NCI-H82 (cell line): ENCODE measurements at places on chromosomes 13 and 19.

- DNase-seq: no peak
These were observed 715.7 kb downstream of the DIAPH3 start for GRCh38 chr13:59447846-59448620.

- no peak for DNase-seq
These were observed 136.3 kb downstream of the KLF5 start for GRCh38 chr13:73195091-73195490.

DNA sequence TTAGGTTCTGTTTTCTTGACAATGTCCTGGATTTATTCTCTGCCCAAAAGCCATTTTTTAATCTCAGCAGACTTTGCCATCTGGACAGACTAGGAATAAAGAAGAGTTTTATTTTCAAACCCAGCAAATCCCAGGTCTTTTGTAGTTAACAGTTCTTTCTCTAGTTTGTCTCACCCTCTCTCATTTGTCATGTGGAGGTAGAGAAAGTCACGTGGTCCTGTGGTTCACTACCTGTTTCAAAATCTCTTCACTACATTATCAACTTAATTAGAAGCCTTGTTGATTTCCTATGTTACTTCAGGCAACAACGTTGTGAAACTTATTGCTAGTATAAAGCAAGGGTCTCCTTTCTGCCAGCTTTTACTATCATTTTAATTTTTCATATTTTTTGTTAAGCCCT is 1222.6 kb downstream of the EFNB2 start:
- no peak for DNase-seq

- DNase-seq: no peak
These were observed 447.4 kb downstream of the EFNB2 start for GRCh38 chr13:106088085-106088484.

GRCh38 chr13:24292481-24292880 is 16.9 kb upstream of the C1QTNF9 start:
- DNase-seq: no peak

GRCh38 chr13:30759748-30760147 is 24.4 kb downstream of the ALOX5AP start:
- DNase-seq: no peak

DNA sequence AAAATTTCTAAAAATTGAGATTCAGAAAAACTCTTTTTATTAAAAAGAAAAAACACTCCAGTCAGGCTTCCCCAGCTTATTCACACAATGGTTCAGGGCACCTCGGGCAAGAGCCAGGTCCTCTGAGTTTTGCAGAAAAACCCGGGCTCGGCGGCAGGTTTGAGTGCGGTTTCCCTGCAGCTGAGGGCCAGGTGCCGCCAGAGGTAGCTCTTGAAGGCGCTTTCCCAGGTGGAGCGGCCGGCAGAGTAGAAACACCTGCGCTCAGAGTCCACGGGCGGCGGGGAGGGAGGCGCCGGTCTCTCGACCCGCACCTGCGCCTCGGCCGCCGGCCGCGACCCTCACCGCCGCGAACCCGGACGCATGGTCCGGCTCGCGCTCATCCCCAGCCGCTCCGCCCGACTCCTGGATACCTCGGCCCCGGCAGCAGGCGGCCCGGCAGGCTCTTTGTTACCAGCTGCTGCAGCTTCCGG is 444 bp downstream of the PROSER1 start:
- DNase-seq: peak; percentile 82

DNA sequence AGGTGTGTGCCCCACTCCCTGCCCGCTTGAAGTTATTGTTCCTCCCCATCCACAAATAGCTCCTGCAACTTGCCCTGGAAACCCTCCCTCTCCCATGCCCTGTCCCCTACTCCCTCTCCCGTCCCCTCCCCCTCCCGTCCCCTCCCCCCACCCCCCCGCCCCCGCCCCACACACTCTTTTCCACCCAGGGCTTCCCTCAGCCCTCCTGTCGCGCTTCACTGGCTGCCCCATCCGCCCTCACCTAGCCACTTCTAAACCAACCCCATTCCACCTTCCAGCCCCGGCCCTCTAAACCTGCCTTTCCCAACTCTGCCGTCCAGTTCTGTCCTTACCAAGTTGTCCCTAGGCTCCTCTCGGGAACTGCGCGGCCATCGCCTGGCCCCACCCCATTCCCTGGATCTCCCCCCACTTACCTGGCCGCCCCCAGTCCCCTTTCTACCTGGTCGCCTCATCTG is 993 bp downstream of the RGL3 start:
- DNase-seq: no peak

DNA sequence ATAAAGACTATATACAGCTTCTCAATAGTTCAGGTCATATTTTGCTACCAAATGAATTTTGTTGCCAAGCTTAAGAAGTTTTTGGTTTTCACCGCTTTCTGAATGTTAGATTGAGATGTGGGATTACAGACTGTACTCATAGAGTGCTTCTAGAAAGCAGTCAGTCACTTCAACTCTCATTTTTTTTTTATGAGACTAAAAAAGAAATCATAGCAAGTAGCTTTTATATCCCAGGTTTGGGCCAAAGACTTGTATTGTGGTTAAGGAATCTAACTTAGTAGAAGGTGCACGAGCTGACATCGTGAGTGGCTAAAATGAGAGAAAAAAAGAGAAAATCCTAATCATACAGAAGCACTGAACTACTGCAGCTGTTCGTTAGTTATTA is 2.2 kb upstream of the USPL1 start:
- no peak for DNase-seq

- no peak for DNase-seq
These were observed 60.4 kb downstream of the WDFY2 start for GRCh38 chr13:51644654-51645053.

- DNase-seq: peak; percentile 85
These were observed 31.4 kb upstream of the MPHOSPH8 start for GRCh38 chr13:19601749-19602725.

DNA sequence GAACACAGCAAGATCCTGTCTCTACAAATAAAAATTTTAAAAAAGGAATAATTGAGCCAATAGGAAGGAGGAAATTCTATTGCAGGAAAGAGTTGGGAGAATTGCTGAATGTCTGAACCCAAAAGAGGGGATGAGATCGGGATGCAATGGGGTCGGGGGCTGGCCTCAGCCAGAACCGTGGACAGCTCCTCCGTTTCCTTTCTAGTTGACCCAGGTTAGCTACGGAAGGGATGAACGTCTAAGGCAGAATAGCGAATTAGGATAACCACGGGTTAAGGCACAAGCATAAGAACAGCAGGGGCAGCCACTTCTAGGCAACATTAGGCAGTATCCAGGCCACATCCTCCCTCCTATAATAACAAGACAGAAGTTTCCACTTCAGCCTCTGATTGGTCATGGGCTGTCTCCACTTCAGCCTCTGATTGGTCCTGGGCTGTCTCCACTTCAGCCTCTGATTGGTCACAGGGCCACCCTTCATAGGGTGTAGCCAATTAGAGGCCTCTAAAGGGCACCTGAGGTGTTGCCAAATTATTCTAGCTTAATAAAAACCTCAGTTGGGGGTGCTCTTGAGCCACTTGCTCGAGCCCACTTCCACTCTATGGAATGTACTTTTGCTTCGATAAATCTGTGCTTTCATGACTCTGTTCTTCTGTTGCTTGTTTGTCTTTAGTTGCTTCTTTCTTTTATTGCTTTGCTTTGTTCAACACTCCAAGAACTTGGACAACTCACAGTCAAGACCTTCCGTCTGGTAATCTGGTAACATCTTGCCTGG is 24.9 kb upstream of the TPM4 start:
- peak; percentile 68 for DNase-seq

DNA sequence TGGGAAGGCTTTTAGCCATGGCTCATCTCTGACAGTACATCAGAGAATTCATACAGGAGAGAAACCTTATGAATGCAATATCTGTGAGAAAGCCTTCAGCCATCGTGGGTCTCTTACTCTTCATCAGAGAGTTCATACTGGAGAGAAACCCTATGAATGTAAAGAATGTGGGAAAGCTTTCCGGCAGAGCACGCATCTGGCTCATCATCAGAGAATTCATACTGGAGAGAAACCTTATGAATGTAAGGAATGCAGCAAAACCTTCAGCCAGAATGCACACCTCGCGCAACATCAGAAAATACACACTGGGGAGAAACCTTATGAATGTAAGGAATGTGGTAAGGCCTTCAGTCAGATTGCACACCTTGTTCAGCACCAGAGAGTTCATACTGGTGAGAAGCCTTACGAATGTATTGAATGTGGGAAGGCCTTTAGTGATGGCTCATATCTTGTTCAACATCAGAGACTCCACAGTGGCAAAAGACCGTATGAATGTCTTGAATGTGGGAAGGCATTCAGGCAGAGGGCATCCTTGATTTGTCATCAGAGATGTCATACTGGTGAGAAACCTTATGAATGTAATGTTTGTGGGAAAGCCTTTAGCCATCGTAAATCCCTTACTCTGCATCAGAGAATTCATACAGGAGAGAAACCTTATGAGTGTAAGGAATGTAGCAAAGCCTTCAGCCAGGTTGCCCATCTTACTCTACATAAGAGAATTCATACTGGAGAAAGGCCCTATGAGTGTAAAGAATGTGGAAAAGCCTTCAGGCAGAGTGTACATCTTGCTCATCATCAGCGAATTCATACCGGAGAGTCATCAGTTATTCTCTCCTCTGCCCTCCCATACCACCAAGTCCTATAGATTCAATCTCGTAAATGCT is 10.7 kb downstream of the ZNF470 start:
- no peak for DNase-seq

GRCh38 chr13:77480066-77480465 is 55.4 kb upstream of the SCEL start:
- DNase-seq: no peak

DNA sequence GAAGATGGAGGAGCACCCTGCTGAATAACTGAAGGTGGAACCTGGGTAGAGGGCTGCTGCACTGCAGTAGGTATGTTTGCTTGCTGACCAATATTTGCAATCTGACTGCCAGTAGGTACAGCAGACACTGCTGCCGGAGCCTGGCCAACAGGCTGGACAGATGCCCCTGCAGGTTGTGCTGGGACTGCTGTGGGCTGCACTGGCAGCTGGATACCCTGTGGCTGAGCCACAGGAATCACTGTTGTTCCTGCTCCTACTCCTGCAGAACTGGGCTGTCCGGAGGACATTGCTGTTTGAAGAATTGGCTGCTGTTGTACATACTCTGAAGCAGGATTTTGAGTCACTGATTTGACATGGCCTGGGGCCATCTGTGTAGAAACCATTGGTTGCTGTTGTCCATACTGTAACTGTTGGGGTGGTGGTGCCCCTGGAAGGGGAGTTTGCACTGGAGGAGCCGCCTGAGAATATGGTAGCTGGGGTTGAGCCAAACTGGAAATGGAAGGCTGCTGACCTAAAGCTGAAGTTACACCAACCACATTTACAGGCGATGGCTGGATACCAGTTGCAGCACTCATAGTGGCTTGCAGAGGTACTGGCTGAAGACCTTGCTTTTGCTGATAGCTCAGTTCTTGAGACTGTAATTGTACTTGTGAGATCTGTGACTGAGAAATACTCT is 2.2 kb downstream of the TSC22D1 start:
- peak; percentile 50 for DNase-seq

GRCh38 chr19:33499248-33499647 is 22.3 kb downstream of the PEPD start:
- DNase-seq: no peak

GRCh38 chr13:33015241-33015668 is 968 bp upstream of the KL start:
- DNase-seq: no peak

DNA sequence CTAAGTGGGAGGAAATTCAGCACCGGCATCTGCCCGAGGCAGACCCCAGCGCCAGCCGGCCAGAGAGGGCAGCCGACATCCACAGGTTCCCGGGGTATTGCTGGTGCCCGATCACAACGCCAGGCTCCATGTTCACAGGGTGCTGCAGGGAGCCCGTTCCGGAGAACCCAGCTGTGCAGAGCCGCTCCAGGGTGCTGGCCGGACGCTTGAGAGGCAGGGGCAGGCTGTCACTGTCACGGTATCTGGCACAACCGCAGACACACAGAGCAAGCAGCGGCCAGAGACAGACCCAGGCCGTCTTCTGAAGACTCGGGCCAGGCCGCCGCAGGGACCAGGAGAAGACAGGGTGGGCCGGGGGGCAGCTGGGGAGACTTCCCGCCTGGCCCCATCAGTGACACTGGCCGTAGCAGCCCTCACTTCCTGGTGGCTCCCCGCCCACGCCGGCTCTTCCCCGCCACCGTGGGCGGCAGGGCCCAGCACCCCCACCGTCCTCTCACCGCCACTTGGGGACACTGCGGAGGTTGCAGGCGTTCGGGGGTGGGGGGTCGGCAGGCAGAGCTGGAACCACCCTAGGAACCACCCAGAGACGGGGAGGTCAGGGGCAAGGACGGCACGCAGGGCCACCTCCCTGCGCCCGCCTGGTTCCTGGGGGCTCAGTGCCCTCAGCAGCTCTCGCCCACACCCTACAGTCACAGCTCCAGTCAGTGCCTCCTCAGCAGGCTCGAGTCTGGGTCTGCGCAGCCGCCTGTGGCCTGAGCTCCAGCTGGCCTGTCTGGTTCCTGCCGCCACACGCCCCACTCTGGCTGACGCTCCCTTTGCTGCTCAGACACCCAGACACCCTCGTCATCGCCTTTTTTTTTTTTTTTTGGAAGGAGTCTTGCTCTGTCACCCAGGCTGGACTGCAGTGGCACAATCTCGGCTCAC is 3.8 kb downstream of the RNF126 start:
- no peak for DNase-seq

- DNase-seq: no peak
These were observed 25.6 kb upstream of the CXCL17 start for GRCh38 chr19:42468273-42468796.

DNA sequence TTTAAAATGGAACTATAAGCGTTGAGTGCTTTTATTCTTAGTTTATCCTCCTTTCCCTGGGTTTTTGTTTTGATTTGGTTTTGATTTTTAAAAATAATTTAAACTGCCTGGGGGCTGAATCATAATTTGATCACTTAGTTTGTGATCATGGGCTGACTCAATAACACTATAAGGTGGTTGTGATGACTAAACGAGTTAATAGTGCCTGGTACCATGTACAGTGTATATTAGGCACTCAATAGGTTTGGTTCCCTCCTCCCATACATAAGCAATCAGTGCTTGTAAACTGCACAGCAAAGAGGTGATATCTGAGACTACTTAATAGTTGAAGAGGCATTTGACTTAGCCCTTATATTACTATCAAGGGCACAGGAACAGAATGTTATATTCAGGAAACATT is 200.9 kb upstream of the RFC3 start:
- no peak for DNase-seq

DNA sequence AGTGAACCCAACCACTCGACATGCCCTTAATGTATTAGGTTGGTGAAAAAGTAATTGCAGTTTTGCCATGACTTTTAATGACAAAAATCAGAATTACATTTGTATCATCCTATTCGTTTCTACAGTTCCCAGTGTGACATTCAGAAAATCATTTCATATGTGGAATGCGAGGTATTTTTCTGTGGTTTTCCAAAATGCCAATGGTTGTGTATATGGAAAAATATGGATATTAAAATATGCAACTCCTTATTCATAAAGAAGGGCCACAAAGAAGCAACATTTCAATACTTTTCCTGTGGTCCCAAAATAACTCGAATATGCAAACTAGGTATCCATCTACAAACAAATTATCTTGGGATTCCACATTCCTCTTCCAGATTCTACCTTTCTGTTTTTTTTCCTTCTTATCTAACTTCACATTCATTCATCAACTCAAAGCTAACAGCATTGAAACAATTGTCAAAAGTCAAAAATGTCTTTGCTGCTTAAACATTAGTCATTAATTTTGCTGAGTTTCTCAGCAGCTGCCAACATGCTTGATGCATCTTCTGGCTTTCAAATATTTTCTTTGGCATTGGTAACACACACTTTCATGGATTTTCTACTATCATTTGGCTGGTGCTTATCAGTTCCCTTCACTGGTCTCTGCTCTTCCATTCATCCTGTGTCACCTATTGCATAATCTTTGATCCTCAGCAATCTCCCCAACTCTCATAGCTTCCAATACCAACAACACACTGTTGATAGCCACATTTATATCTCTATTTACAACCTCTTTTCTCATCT is 1445.4 kb downstream of the EFNB2 start:
- DNase-seq: no peak
